ENCODE measurements at places on chromosomes 1 and 21.

- no peak for DNase-seq
These were observed 119.7 kb downstream of the UCHL5 start for GRCh38 chr1:192939440-192939839.

DNA sequence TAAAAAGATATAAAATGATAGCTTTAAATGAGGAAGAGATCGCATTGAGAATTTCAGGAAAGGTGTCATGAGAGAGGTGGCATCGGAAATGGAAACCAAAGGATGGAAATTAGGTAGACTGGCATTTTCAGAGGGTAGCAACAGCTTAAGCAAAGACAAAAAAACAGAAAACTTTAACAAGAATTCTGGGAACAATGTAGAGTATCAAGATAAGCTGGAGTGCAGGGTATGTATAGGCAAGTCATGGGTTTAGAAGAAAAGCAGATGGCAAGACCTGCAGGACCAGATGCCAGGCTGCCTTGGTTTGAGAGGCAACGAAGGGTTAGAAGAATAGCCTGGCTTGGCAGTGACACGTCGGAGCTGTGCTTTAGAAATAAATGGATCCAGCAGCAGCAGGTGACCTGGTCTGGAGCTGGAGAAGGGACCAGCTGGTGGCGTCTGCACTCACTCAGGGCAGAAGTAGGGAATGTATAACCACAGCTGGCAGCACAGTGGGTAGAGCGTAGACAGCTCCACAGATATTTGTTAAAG lies 149.4 kb upstream of the TIAM1 start:
- no peak for DNase-seq

DNA sequence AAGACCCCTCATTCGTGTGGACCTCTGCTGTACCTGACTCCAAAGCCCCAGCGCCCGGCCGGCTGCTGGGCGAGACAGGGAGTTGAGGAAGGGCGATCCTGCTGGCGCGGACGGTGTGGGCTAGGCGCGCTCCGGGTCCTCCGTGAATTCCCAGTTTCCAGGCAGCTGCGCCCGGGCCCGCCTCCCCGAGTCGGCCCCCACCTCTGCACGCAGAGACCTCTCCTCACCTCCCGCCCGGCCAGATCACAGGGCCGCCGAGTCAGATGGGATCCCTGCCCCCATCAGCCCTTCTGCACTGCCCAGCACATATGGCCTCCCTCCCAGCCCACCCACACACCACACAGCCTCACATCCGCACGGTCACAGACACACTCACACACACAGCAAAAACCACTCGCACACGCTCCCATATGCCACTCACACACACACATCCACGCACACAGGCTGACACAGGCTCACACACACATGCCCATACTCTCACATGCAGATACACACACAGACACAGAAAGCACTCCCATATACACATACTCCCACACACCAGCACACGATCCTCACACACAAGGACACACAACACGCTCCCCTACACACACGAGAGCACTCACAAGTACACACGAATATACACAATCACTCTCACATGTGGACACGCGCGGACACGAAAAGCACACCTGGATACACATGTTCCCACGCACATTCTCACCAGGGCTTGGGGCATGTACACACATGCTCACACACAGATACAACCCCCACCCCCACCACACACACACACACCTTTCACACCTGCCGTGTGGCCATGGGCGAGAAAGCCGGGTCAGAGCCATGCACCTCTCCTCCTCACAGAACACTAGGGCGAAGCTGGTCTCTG lies 7.2 kb upstream of the GUCA2B start:
- DNase-seq = no peak

DNA sequence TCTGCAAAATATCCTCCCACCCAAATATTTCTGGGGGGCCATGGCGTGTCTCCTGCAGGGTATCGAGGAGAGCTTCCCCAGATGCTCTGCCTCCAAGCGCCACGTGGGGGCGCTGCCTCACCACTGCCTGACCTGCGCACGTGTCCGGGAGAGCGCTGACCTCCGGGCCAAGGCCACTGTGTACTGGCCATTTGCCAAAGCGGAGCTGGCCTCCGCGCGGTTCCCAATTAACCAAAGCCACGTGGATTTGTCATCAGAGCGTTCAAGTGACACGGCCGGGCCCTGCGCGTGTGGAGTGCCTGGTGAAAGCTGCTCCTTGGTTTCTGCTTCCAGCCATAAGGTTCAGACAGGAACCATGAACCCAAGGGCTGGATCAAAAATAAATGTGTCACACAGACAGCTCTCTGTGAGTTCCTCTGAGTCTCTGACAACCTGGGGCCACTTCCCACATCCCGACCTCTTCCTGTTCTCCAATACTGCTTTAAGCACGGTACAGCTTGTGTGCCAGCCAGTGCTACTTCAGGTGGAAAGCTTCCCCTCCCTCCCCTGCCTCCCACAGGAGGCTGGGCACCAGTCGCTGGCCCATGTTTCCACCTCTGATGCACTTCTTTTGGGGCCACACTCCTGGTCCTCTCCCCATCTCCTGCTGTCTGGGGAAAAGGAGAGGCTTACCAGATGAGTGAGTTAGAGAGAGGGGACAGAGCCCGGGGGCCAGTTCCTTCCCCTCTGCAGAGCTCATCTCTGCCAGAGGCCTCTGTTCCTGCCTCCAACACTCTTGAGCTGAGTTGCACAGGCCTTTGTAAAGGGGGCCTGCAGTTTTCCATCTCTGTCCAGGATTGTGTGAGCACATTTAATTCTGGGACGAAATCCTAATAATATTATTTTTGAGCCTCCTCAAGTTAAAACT lies 26.1 kb downstream of the ZP4 start:
- peak; percentile 66 for DNase-seq

DNA sequence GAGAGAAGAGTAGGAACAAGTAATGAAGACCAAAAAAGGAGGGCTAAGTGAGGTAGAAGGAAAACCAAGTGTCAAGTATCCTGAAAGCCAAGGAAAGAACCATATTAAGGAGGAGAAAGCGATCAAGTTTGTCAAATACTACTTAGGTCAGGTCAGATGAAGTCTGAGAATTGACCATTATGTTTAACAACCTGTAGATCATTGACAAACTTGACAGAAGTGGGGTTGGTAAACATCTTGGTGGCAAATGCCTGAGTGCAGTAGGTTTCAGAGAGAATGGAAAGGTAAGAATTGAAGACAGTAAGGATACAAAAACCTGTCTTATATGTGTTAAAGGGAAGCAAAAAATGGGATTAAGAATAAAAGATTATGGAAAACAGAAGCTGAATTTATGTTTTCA lies 3.7 kb upstream of the CHIA start:
- DNase-seq = no peak

DNA sequence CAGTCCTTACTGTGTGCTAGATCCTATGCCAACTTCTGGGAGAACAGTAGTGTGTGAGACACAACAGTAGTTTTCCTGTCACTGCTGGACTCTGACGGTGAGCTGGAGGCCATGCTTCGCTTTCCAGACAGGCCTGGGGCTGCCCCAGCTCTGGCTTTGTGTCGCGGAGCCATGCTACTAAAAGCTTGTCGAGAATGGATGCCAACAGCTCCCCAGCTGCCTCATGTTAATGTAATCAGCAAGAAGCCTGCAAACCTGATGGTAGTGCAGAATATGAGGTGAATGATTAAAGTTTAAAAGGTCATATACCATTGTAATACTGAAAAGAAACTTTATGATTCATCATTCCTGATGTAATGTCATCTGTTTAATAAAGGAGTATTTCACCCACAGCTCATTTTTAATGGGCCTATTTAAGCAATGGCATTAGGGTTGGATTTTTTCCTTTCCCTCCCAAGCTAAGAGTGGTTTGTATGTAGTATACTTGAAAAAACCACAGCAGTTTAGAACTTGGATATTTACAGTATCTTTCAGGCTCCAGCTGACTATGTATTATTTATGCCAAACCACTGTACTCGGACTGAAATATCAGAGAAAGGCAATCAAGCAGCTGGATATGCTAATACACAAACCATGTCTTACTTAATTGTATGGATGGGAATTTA lies 343.0 kb downstream of the NUF2 start:
- DNase-seq = no peak

GRCh38 chr1:17113963-17114362 lies 5.3 kb downstream of the PADI2 start:
- DNase-seq = no peak

DNA sequence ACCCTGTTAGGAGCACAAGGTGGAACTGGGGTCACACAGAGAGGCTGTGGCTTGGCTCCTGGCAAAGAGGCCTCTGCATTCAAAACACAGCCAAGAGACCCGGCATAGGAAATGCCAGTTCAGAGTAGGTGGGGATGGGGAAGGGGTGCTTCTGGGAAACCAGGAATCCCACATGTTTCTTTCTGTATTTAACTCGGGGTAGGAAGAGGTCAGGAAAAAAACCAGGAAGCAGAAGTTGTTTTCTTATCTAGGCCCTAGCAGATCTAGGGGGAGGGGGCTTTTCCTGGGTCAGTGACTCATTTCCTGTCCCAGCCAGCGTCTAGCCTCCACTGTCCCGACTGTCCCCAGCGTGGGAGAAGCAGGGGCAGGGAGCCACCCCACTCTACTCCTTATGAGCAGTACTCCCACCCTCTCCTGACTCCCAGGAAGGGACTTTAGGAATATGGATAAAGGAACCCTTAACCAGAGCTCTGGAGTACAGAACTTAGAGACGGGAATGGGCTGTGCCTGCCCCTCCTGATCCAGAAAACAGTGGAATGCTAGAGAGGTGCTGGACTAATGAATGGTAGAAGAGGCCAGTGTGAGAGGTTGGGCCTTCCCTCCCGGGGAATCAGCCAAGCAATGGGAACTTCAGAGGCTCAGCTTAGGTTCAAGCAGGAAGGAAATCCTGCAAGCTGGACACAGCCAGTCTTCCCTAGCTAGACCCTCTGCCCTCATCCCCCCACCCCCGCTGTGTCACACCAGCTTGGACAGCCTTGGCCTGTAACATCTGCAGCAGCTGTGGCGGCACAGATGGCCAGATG lies 5.7 kb downstream of the FHL3 start:
- DNase-seq = peak; percentile 92

GRCh38 chr1:107776900-107777663 lies 187.9 kb downstream of the VAV3 start:
- DNase-seq = no peak

DNA sequence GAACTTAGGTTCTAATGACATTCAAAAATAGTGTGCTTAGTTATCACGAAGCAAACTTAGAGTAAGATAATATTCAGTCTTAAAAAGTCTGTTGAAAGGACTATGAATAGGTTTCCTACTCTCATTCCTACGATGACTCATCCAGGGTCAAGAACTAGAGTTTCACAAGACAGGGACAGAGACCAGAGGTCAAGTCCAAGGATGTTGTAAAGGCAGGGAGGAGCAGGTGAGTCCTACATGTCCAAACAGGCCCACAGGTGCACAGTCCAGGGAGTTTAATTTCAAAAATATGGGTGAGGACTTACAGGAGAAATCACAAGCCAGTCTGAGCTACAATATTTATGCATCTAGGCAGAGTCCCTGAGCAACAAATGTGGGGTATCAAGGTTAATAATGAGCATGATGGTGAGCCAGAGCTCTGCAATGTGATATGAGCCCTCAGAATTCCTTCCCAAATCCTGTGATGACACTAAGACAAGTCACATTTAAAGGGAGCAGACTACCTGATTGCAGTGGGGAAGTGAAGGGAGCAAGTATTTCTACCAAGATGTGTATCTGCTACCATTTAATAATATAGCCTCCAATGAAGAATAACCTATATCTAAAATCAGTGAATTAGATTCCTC lies 100.0 kb upstream of the NRIP1 start:
- no peak for DNase-seq

DNA sequence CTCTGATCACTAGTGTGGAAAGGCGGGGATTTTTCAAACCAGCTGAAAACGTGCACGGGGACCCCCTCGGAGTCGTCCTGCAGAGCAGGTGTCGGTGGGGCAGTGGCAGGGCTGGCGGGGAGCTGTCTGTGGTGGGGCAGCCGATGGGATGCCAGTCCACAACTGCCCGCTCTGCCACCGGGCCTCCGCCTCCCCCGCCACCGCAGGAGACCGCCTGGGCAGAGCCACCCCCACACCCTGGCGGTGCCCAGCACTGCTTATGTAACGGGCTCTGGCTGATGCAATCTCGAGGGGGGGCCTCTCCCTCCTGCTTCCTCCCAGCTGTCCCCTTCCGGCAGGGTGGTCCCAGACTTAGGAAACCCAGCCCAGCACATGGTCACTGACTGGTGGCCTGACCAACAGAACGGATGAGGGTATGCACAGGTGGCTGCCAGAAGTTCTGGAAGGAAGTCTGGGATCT lies 9.3 kb downstream of the CHD5 start:
- no peak for DNase-seq

DNA sequence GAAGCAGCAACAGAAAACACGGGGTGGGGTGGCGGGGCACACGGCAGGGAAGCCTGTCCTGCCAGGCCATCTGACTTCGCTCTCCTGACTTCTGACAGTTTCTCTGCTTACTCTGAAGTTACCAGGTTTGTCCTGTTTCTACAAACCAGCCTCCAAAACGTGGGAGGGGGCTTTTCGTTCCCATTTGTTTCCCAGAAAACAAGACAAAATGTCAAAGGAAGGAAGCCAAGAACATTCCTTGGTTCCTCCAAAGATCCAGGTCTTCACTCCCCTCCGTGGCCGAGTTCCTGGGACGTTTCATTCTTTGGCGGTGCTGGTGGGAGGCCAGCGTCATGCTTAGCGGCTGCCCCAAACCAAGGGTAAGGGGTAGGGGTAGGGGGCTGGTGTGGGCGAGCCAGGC lies 49.6 kb downstream of the MEGF6 start:
- no peak for DNase-seq

- no peak for DNase-seq
These were observed 2.4 kb upstream of the IFNLR1 start for GRCh38 chr1:24189528-24189927.

- DNase-seq = no peak
These were observed 21.8 kb upstream of the C2CD2 start for GRCh38 chr21:41975391-41976272.

DNA sequence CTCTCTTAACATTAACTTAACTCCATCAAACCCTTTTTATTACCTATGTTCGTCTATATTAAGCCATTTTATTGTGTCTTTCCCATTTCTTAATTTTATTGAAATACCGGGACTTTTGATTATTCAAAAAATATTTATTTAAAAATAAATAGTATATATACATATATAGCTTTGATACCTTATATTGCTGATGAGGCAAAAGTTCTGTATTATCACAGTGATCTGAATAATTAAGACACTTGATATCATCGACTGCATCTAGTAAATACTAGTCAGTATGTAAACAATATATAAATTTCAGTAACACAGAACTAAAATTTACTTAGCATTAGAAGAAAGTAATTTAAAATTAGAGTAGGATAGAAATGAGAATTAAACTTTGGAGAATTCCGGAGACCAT lies 22.0 kb downstream of the TTLL7 start:
- DNase-seq = no peak

- no peak for DNase-seq
These were observed 42.2 kb upstream of the KCNE1 start for GRCh38 chr21:34554227-34554626.

DNA sequence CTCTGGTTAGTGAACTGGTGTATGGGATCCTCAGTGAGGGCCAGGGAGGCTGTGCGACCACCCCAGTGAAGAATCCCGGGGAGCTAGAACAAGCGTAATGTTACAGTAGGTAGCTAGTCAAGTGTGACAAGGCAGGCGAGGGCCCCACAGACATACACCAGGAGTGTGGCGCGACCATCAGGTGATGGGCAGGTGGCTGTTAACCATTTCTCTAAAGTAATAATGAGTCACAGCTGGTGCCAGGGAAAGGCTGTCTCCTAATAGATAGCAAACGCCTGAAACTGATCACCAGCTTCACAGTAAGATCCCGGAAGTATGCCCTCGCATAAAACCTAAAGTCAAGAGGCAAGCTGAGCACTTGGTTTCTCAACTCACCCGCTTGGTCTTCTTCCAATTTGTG lies 40.5 kb upstream of the TARBP1 start:
- no peak for DNase-seq

GRCh38 chr1:37068897-37069296 lies 34.6 kb upstream of the GRIK3 start:
- DNase-seq = no peak

- DNase-seq = no peak
These were observed 57.7 kb upstream of the ZC3H11B start for GRCh38 chr1:219670426-219671149.
